ENCODE measurements at places on chromosomes 1 and 21.
A peak's percentile ranks its signal among the peaks of the same experiment; 100 is the strongest.

GRCh38 chr1:64194168-64195080, 9.0 kb upstream of the UBE2U start:
- DNase-seq: no peak

DNA sequence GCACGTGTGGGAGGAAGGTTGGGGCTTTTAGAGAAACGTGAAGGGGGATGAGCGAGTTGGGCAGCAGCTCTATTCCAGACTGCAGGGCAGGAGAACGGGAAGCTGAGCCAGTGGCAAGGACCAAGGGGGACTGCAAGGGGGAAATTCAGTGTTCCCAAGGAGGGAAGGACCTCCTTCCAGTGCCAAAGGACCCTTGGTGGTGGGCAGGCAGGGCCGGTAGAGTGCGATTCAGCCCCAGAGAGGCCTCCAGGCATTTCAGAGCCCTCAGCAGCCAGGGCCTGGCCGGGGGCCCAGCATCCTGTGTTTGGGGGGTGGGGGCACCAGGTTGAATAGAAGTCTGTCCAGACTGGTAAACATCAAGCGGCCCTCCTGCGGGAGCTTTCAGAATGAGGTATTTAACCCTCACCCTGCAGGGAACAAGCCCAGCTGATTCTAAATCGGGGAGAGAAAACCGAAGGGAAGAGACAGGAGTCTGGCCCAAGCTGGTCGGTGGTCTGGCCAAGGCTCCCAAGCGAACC, 2.3 kb downstream of the COL9A2 start:
- DNase-seq: no peak

DNA sequence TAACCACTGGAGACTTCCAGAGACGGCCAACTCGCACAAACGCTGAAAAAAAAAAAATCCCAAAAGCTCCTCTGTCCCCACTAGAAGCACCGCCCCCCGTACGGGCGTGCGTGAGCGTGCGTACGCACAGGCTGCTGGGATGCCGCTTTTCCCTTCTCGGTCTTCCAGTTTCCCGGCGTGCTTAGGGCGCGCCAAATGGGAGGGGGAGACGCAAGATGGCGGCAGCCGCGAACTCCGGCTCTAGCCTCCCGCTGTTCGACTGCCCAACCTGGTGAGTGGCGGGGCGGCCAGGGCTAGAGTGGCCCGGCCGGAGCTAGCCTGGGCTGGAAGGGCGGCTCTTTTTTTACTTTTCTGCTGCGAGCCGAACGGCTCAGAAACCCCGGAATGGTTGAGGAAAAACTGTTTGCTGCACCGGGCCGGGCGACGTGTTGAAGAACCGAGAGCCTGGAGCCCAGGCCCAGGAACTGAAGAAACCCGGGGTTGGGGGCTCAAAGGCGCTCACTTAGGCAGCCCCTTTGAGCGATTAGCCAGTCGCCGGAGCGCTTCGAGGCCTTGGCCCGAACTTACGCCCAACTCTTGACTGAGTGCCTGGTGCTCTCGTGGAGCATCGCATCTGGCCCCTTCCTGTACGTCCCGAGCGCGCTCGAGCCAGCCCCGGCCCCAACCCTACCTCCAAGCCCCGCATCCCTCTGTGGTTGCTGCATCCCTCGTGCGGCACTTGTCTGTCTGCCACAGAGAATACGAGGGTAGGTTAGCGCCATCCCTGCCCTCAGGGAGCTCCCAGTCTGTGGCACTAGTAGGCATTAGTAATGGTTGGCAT, at the start of gene PPP1R8:
TSS of gene PPP1R8 (plus strand) at position 162 of the 820 bp plus-strand sequence. CDS start at position 216, 54 bp downstream.
- DNase-seq: peak; percentile 98

DNA sequence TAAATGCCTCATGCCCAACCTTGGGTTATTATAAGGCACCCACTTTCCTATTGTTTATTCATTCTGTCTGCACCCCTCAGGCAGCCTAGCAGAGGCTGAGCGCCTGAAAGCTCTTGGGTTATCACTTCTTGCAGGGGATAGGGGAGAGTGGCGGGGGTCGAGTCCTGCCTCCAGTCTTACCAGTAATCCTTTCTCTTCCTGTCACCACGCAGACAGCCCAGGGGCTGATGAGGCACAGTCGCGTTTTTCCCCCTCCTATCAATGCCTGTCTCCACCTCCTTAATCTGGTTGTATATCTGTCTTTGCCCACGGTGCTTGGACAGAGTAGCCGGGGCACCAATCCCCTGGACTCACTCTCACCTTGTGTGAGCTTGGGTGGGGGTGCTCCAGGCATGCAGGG, 733.1 kb downstream of the MATN1 start:
- no peak for DNase-seq

- DNase-seq: no peak
These were observed 9.5 kb downstream of the ERG start for GRCh38 chr21:38488640-38489270.

DNA sequence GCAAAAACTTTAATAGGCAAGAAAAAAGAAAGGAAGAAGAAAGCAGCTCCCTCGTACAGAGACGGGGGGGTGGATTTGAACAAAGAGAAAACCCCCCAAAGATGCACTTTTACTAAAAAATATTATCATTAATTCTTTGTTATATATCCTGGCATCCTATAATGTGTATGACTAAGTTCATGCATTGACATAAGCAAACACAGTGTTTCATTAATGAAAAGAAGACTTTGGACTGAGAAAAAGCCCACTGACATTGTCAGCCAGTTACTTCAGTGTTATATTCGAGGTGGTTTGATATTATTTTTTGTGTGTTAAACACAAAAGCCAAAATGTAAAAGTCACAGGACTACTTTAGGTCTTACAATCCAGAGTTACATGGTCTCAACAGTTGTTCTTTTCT, 110.1 kb upstream of the DPYD start:
- DNase-seq: no peak

GRCh38 chr1:18908911-18909771, 6.8 kb upstream of the ALDH4A1 start:
- DNase-seq: no peak

DNA sequence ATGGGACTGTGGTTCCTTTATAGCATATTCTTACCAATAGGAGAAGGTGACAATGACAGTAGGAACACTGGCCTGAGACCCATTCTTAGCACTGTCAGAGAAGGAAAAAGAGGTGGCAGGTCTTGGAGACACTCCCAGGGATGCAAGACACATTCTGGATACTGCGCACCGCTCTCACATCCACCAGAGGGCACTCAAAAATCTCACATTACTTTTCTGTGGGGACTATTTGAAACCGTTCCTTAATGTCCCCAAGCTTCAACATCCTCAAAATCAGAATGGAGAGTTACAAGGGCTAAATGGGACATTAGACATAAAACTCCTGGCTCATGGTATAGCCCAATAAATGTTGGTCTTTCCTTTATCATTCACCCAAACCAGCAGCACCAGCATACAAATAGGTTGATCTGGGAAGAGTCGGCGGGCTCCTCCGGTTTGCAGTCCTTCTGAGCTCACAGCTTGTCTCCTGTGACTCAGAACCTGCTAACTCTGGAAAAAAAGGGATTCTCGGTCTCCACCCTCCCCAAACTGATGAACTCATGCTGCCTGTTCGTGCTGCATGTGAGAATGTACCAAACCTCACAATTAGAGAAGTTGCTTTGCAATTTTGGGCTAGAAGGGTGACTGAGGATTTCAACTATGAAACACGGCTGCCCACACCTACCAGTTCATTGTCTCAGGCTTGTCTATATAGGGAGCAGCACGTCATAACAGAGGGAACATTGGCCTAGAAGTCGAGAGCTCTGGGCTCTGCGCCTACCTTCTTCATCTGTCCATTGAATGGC, 40.2 kb downstream of the IL12RB2 start:
- peak; percentile 73 for DNase-seq

GRCh38 chr21:45644041-45644906, 749 bp downstream of the PCBP3 start:
- DNase-seq: peak; percentile 27

GRCh38 chr1:156517748-156518147, 17.2 kb upstream of the MEF2D start:
- DNase-seq: no peak

GRCh38 chr1:8004803-8005573, 21.1 kb downstream of the ERRFI1 start:
- DNase-seq: peak; percentile 81

- no peak for DNase-seq
These were observed 11.2 kb downstream of the C1orf198 start for GRCh38 chr1:230857077-230857476.

- no peak for DNase-seq
These were observed 26.9 kb downstream of the H6PD start for GRCh38 chr1:9261496-9261895.

DNA sequence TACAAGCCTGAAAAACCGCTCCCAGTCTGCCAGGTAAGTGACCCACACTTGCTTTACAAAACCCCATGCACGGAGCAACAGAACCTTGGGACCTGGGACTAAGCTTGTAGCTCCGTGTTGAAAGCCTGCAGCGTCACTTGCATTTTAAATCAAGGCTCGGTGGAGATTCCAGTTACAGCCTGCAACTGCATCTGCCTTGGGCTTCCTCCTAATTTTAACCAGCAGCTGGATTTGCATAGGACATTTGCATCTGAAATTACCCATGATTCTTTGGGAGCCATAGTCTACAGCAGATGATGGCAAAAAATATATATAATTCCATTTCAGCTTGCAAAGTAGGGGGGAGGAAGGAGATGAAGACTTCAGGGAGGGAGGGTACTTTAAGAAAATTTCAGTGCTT, 62.4 kb upstream of the IGSF21 start:
- DNase-seq: no peak

- DNase-seq: peak; percentile 77
These were observed at the start of gene SLC45A3 for GRCh38 chr1:205680073-205680851. Gene SLC45A3 (minus strand): TSS chr1:205680509. CDS start chr1:205664656, 15,853 bp downstream.

DNA sequence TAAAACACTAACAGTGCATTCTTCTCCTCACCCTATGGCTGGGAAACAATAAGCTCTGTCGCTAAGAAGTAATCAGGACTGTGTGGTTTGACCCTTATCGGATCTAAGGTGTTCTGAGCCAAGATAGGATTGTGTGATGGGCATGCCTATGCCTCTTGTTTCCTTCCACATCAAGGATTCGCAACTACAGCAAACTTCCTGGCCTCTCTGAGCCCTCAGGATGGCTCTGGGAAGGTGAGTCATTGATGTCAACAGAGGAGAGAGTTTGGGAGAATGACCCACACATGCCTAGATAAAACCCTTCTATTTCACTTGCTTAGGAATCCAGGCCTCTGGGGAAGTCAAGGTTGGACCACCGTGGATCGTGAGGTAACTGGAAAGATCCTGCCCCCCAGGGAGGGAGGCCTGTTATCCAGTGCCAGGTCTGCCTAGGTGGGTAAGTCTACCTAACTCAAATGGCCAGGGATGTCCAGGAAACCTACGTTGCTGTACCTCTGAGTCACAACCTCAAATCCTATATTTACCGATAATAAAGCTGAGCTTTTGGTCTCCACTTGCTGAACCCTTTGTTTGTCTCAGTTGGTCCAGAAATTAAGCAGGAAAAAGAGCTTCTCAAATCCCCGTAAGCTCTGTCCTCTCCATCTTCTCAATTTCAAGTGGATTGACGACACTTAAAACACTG, 27.4 kb downstream of the TIAM1 start:
- no peak for DNase-seq

- DNase-seq: no peak
These were observed 23.2 kb downstream of the TRIM45 start for GRCh38 chr1:117098287-117098890.

- DNase-seq: no peak
These were observed 152.2 kb downstream of the SIPA1L2 start for GRCh38 chr1:232477728-232478127.

DNA sequence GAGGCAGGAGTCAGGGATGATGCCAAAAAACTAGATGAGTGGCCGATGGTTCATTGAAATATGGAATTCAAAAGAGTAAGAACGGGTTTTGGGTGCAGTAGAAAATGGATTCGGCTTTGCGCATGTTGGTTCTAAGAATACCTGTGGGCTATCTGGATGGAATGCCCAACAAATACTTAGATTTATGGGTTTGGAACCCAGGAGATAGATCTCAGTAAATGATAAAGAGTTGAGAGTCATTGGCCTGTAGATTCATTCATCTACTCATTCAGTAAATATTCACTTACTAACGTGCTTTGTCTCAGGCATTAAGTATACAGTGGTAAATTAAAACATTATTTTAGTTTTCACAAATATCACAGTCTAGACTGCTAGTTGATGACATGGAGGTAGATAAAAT, 247.7 kb downstream of the NFIA start:
- no peak for DNase-seq

- DNase-seq: no peak
These were observed 19.7 kb downstream of the SLC2A1 start for GRCh38 chr1:42938645-42939615.

- peak; percentile 77 for DNase-seq
These were observed 132.2 kb upstream of the HOOK1 start for GRCh38 chr1:59682396-59683080.

GRCh38 chr1:233734456-233734855, 120.5 kb downstream of the KCNK1 start:
- DNase-seq: no peak

GRCh38 chr1:70156529-70157120, 48.8 kb downstream of the LRRC40 start:
- DNase-seq: no peak

DNA sequence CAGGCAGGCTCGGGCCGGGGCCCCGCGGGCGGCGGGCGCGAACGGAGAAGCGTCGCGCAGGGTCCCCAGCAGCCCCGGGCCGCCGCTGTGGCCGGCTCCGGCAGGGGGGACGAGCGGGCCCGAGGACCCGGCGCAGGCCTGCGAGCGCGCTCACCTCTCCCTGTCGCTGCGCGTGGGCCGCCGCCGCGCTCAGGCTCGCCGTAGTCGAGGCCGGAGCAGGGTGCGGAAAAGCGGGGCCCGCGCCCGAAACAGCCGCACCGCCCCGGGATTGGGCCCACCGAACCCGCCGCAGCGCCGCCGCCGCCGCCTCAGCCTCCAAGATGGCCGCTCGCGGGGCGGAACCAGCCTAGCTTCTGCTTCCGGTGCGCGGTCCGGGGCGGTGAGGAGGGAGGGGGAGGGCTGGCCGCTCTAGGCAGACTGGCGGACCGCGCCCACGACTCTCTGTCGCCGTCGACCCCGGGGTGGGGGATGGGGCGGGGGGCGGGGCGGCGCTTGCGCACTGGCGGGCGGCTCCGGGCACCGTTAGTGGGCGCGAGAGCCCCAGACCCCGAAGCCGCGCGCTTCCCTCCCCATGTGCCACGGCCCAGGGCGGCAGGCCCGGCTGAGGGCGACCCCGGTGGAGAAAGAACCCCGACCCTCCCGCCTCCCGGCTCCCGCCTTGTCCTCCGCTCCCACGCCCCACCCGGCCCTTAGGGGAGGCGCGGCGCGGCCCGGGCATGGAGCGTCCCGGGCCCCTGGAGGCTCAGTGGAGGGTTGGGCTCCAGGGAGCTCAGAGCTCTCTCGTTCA, at the start of gene UBE2J2:
TSS of gene UBE2J2 (minus strand) at position 343 of the 787 bp plus-strand sequence. CDS start 5,862 bp downstream, outside the sequence.
- DNase-seq: peak; percentile 92

GRCh38 chr1:11790880-11791715, 14.7 kb downstream of the MTHFR start:
- peak; percentile 85 for DNase-seq

All from suppressor macrophage (primary cell).